IMR-90 (cell line): ENCODE measurements at places on chromosomes 3 and 15. TPM values are rescaled to one million over a fixed set of nuclear protein-coding genes. Genes with fewer than 3 reads are reported as not detected.

The CEP19 gene
- total RNA-seq: 1.1 and 1.7 TPM in 2 replicates

DNA sequence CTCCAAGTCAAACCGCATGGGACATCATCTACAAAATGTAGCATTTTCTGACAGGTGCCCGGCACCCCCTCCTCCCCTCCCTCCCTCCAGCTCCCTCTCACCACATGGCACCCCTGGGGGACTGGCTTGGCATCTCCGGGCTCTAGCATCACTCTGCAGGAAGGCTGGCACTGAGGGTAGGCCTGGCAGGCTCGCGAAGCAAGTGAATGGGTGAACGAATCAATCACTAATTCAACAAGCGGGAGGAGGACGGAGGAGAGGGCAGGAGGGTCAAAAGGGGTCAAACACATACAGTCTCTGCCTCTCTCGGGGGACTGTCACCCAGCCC lies 155.7 kb downstream of the NUP210 start:
- no peak overlapping the region for H3K27ac ChIP-seq
- H3K4me1 ChIP-seq: no peaks in the 10 kb centered on the region
- no peaks in the 10 kb centered on the region for H3K36me3 ChIP-seq

DNA sequence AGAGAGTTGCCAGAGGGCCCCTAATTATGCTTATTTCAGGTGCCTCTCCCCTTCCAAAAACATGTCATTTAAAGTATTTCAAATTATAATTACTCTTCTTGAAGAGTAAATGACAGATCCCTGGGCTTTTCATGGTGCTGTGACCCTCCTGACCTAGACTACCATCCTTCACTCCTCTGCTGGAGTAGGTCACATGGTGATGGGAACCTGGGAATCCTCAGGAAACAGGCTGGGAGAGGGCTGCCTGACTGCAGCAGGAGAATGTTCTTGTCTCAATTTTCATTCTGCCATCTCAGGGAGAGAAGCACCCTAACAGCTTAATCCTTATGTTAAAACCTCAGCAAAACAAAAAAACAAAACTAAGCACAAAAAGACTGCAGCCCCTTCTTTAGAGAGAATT lies 24.6 kb downstream of the PGBD4 start:
- H3K36me3 ChIP-seq: no peaks in the 10 kb centered on the region
- H3K4me3 ChIP-seq: no peak overlapping the region
- DNase-seq: no peak
- 0 out of 2 replicates have a peak, but pooled peaks cover 1% of the 10 kb centered on the region for H3K4me1 ChIP-seq

- H3K27me3 ChIP-seq: no peaks in the 10 kb centered on the region
- DNase-seq: no peak
- H3K4me3 ChIP-seq: no peak overlapping the region
These were observed 349.3 kb downstream of the MAGI1 start for GRCh38 chr3:65689436-65689835.

DNA sequence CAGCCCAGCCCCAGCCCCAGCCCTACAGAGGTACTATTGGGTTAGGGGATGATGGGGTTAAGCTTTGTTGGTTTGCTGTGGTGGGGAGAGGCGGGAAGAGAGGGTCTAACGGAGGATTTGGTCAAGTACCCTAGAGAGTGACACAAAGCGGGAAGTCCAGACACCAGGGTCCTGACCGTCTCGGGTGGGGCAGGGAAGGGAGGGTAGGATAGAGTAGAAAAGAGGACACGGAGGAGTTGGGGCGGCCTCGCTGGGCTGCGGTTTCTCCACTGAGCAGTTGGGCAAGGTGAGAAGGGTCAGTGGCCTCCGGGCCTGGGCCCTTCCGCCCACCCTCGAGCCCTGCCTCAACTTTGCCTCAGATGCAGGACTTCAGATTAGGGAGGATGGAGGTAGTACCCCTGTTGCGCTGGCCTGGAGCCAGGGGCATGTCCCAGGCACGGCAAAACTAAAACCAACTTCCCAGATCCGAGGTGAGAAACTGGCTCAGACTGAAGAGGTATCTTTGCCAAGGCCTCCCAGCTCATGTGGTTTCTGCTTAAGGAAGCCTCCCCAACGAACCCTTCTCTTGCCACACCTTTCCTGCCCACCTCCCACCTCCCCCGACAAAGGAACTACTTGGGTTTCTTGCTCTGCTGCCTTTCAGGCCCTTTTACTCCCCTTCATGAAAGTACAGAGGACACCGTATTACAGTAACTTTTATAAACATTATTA lies 551 bp downstream of the PML start:
- peaks cover 8% of the 10 kb centered on the region for H3K36me3 ChIP-seq
- peak overlapping the region; percentile 52 for H3K4me3 ChIP-seq
- H3K4me1 ChIP-seq: peaks cover 10% of the 10 kb centered on the region
- no peaks in the 10 kb centered on the region for H3K27me3 ChIP-seq

The CHRM5 gene
- under 0.01 TPM in 2 replicates for total RNA-seq

GRCh38 chr3:14512942-14513327 lies 27.2 kb downstream of the GRIP2 start:
- DNase-seq: no peak
- H3K4me3 ChIP-seq: no peak overlapping the region
- H3K27me3 ChIP-seq: peaks cover 18% of the 10 kb centered on the region
- H3K27ac ChIP-seq: no peak overlapping the region

GRCh38 chr3:180277041-180277440 lies 240.3 kb upstream of the PEX5L start:
- H3K27me3 ChIP-seq: no peaks in the 10 kb centered on the region
- no peaks in the 10 kb centered on the region for H3K4me1 ChIP-seq
- no peak overlapping the region for H3K4me3 ChIP-seq
- peak; percentile 42 for DNase-seq

GRCh38 chr3:65828706-65829105 lies 210.0 kb downstream of the MAGI1 start:
- DNase-seq: peak; percentile 31
- H3K27ac ChIP-seq: no peak overlapping the region
- H3K36me3 ChIP-seq: no peaks in the 10 kb centered on the region

GRCh38 chr15:30033763-30034162 lies 49.0 kb upstream of the GOLGA8J start:
- no peak for DNase-seq
- H3K27ac ChIP-seq: no peak overlapping the region
- H3K27me3 ChIP-seq: peaks cover 12% of the 10 kb centered on the region
- no peaks in the 10 kb centered on the region for H3K36me3 ChIP-seq

The NIT2 gene
- 12.4 and 13.3 TPM in 2 replicates for total RNA-seq

- H3K27me3 ChIP-seq: no peaks in the 10 kb centered on the region
- H3K4me3 ChIP-seq: no peak overlapping the region
- DNase-seq: no peak
- H3K4me1 ChIP-seq: no peaks in the 10 kb centered on the region
These were observed 198.9 kb upstream of the CBLB start for GRCh38 chr3:106067711-106068110.

GRCh38 chr3:50617096-50617791 lies at the start of gene MAPKAPK3:
Gene MAPKAPK3 (plus strand): TSS chr3:50617151. CDS start chr3:50617566, 415 bp downstream.
- no peaks in the 10 kb centered on the region for H3K36me3 ChIP-seq
- peak within 1 kb of the TSS; percentile 80 for H3K4me3 ChIP-seq
- no peaks in the 10 kb centered on the region for H3K27me3 ChIP-seq
- H3K4me1 ChIP-seq: peaks cover 6% of the 10 kb centered on the region
- DNase-seq: no peak

- no peaks in the 10 kb centered on the region for H3K27me3 ChIP-seq
- DNase-seq: peak; percentile 85
These were observed 156.1 kb upstream of the CGNL1 start for GRCh38 chr15:57220205-57220604.

DNA sequence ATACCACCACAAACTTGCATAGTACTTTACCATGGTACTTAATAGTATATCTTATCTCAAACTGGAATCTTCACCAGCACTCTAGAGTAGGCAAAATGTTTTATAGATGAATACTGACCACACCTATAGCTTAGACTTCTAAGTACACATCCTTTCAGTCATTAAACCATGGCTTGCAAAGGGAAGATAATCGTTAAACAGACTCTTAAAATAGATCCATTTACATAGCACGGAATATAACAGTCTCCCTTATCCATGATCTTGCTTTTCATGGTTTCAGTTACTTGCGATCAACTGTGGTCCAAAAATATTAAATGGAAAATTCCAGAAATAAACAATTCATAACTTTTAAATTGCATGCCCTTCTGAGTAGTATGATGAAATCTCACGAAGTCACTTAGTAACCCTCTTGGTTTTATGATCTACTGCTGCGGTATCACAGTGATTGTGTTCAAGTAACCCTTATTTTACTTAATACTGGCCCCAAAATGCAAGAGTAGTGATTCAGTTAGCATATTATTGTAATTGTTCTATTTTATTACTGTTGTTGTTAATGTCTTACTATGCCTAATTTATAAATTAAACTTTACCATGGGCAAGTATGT lies 111.4 kb downstream of the HERC1 start:
- no peak overlapping the region for H3K27ac ChIP-seq
- peaks cover 7% of the 10 kb centered on the region; the same call in 1 of the 2 replicates for H3K36me3 ChIP-seq
- H3K4me3 ChIP-seq: no peak overlapping the region
- peaks cover 7% of the 10 kb centered on the region for H3K4me1 ChIP-seq
- no peak for DNase-seq
- no peaks in the 10 kb centered on the region for H3K27me3 ChIP-seq

- H3K36me3 ChIP-seq: no peaks in the 10 kb centered on the region
- DNase-seq: no peak
- H3K4me1 ChIP-seq: no peaks in the 10 kb centered on the region
- no peaks in the 10 kb centered on the region; the same call in 1 of the 2 replicates for H3K27me3 ChIP-seq
- no peak overlapping the region for H3K4me3 ChIP-seq
These were observed 72.8 kb upstream of the PLCL2 start for GRCh38 chr3:16811950-16812349.

The SMCO1 gene
- total RNA-seq: not detected in 2 replicates

The ZDHHC19 gene
- not detected in 2 replicates for total RNA-seq

GRCh38 chr15:68107142-68107541 lies 53.0 kb downstream of the PIAS1 start:
- peaks cover 3% of the 10 kb centered on the region for H3K36me3 ChIP-seq
- DNase-seq: no peak
- peaks cover 3% of the 10 kb centered on the region for H3K4me1 ChIP-seq
- no peak overlapping the region; the same call in 1 of the 2 replicates for H3K27ac ChIP-seq

DNA sequence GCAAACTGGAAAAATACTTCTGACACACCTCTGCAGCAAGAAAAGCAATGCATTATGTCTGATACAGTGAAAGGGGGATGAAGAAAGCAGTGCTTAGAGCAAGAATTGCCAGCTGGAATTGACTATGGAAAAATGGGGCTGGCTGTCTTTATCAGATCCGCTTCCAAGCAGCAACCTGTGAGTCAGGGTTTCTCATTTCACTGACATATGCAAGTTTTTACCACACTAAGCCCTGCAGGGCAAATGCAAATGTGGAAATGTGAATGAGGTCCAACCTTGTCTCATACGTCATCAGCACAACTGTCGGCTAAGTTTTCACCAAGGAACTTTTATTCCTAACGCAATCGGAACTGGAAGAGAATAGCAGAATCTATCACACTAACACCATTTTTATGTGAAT lies 172.5 kb upstream of the GADL1 start:
- H3K27ac ChIP-seq: no peak overlapping the region
- no peaks in the 10 kb centered on the region for H3K4me1 ChIP-seq

- DNase-seq: no peak
- H3K27ac ChIP-seq: no peak overlapping the region
- H3K4me1 ChIP-seq: no peaks in the 10 kb centered on the region
- no peaks in the 10 kb centered on the region for H3K36me3 ChIP-seq
- H3K27me3 ChIP-seq: no peaks in the 10 kb centered on the region
These were observed 48.1 kb upstream of the CP start for GRCh38 chr3:149269687-149270086.

DNA sequence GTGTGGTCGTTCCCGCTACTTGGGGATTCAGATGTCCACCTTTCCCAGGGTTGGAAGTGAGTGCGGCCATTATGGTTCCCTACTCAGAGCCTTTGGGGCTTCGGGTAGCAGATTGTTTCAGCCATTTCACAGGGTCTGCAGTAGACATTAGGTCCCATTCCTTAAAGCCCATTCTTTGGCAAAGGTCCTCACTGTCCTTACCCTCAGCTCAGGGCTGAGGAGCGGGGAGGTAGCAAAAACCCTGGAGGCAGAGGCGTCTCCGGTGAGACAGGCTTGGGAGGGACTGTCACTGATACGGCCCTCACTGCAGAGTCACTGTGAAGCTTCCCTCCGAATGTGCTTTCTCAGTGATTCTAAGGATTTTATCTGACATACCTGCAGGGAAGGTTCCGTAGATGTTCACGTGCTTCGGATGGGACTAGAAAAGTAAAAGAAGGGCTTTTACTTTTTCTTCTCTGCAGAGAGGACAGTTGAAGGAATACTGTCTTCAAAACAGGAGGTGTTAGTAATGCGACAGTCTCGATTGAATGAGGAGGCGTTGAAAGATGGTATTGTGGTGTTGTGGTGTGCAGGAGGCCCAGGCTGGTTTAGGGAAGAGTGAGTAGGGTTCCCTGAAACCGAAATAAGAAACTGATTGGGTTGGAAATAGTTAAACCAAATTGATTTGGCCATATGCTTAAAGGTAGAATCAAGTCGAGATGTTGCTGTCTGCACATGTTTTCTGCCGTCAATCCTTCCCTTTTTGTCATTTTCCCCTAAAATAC lies 630 bp downstream of the ATP6V1A start:
- peak overlapping the region; percentile 82 for H3K4me3 ChIP-seq
- H3K27me3 ChIP-seq: no peaks in the 10 kb centered on the region
- DNase-seq: no peak
- H3K4me1 ChIP-seq: peaks cover 4% of the 10 kb centered on the region; the same call in 1 of the 2 replicates
- H3K27ac ChIP-seq: peak overlapping the region; percentile 92
- H3K36me3 ChIP-seq: no peaks in the 10 kb centered on the region

DNA sequence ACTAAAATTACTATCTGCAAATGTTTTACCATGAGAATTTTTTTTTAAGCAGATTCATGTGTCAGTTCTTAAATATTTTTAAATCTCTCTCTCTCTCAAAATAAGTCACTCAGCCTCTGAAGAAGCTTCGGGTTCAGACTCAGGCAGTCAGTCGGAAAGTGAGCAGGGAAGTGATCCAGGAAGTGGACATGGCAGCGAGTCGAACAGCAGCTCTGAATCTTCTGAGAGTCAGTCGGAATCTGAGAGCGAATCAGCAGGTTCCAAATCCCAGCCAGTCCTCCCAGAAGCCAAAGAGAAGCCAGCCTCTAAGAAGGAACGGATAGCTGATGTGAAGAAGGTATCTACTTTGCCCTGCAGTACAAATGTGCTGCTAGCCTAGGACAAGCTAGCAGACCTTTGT lies 24.1 kb downstream of the CHD2 start:
- H3K4me1 ChIP-seq: peaks cover 21% of the 10 kb centered on the region
- no peak for DNase-seq
- H3K4me3 ChIP-seq: no peak overlapping the region
- H3K36me3 ChIP-seq: peaks cover 47% of the 10 kb centered on the region
- no peaks in the 10 kb centered on the region for H3K27me3 ChIP-seq

GRCh38 chr15:58574631-58575030 lies 142.8 kb downstream of the LIPC start:
- H3K36me3 ChIP-seq: no peaks in the 10 kb centered on the region
- no peak overlapping the region for H3K27ac ChIP-seq
- no peaks in the 10 kb centered on the region for H3K27me3 ChIP-seq
- DNase-seq: no peak
- H3K4me3 ChIP-seq: no peak overlapping the region

- no peaks in the 10 kb centered on the region for H3K36me3 ChIP-seq
- no peak overlapping the region for H3K27ac ChIP-seq
- no peaks in the 10 kb centered on the region for H3K4me1 ChIP-seq
- H3K27me3 ChIP-seq: no peaks in the 10 kb centered on the region; the same call in 1 of the 2 replicates
- H3K4me3 ChIP-seq: no peak overlapping the region
These were observed 108.3 kb upstream of the UBE2E1 start for GRCh38 chr3:23697416-23697815.
